ENCODE measurements at places on chromosomes 5 and 9. TPM values are rescaled to one million over a fixed set of nuclear protein-coding genes. Genes with fewer than 3 reads are reported as not detected.

DNA sequence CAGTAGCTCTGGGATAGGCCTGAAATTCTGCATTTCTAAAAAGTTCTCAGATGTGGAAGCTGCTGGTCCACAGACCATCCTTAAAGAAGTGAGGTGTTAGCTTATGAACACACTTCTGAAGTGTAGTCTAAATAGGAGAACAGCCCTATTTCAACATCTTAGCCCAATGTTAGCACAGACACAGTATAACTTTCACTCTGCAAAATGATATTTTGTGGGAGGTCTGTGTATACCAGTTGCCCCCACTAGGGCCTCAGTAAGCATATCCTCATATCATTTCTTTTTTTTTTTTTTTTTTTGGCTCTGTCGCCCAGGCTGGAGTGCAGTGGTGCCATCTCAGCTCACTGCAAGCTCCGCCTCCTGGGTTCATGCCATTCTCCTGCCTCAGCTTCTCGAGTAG, 7.5 kb upstream of the HABP4 start:
- no peak for DNase-seq
- H3K36me3 ChIP-seq = no peaks in the 10 kb centered on the region
- H3K4me3 ChIP-seq = no peak overlapping the region
- no peak overlapping the region for H3K27ac ChIP-seq
- no peaks in the 10 kb centered on the region for H3K4me1 ChIP-seq

- DNase-seq = no peak
- no peak overlapping the region for H3K27ac ChIP-seq
- H3K4me3 ChIP-seq = no peak overlapping the region
- H3K4me1 ChIP-seq = peaks cover 4% of the 10 kb centered on the region
- no peaks in the 10 kb centered on the region for H3K27me3 ChIP-seq
Observed at GRCh38 chr5:152400846-152401245, 4.2 kb downstream of the NMUR2 start.

GRCh38 chr9:86072394-86072877, 26.9 kb downstream of the GOLM1 start:
- no peak overlapping the region for H3K27ac ChIP-seq
- H3K4me1 ChIP-seq = peaks cover 8% of the 10 kb centered on the region
- H3K36me3 ChIP-seq = no peaks in the 10 kb centered on the region

DNA sequence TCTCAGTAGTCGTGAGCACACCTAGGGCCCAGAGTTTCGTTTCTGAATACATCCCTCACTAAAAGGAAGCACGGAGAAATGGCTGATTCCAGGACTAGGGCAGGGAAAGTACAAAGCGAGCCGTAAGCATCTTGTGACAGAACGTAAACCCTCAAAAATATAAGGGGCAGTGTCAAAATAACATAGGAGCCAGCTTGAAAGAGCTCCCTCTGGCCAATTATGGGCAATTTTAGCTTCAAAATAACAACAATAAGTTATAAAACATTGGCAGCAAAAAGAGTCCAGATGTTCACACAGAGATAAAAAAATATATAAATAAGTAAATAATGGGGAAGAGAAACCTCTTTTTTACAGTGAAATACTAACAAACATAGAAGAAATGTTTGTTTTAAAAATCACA, 18.5 kb upstream of the GLIS3 start:
- peaks cover 5% of the 10 kb centered on the region for H3K27me3 ChIP-seq
- H3K36me3 ChIP-seq = no peaks in the 10 kb centered on the region
- H3K4me1 ChIP-seq = peaks cover 2% of the 10 kb centered on the region
- no peak overlapping the region for H3K4me3 ChIP-seq
- no peak overlapping the region for H3K27ac ChIP-seq

The GABBR2 gene
- total RNA-seq = not detected

The CBY3 gene
- total RNA-seq = 0.63 TPM

The PCDHA1 gene
- total RNA-seq = not detected

The KCNV2 gene
- total RNA-seq = not detected

The GCNT4 gene
- 0.70 TPM for total RNA-seq

The NADK2 gene
- total RNA-seq = 23.0 TPM

The FAM81B gene
- not detected for total RNA-seq

The PCDHGA8 gene
- 0.09 TPM for total RNA-seq

The GFI1B gene
- not detected for total RNA-seq
